ENCODE measurements at places on chromosomes 3 and 15.

- DNase-seq: no peak
Measured at GRCh38 chr3:197504641-197505121, 51.1 kb downstream of the BDH1 start.

DNA sequence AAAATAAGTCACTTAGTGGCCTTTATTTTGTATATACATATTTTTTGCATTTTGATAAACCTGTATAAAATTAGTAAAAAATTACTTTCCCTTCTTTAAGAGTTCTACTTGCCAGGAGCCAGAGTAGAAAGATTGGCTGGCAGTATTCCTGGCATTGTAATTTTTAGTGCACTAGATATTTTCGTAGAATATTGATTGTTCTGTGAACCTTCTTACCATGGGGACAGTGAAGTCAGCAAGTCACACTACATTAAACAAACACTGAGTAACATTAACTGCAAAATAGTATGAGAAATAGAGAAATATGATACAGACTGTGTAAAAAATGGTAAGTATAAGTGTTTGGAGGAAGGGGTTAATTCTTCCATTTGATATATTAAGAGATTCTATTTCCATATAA, 26.0 kb downstream of the TCF12 start:
- no peak for DNase-seq

DNA sequence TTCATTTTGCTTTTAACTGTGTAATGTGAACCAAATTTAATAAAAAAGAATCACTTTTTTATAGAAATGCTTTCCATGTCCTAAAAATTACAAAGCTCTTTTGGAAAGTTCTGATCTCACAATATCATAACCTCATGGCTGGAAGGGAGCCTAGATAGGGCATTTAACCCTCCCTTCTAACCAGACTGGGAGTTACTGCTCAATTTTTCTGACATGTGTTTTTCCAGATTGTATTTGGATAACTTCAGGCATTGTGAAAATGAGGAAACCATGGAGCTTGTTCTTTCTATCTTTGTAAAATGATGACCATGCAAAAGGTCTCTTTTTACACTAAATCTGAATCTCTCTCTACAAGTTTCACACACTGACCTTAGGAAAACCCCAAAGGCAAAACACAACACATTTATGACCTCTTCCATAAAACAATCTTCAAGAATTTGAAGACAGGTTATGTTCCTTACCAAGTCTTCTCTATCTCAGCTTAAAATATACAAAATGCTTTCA, 508.8 kb downstream of the DIPK2A start:
- DNase-seq: no peak

- no peak for DNase-seq
Measured at GRCh38 chr3:60220768-60221167, 1030.5 kb downstream of the FHIT start.

DNA sequence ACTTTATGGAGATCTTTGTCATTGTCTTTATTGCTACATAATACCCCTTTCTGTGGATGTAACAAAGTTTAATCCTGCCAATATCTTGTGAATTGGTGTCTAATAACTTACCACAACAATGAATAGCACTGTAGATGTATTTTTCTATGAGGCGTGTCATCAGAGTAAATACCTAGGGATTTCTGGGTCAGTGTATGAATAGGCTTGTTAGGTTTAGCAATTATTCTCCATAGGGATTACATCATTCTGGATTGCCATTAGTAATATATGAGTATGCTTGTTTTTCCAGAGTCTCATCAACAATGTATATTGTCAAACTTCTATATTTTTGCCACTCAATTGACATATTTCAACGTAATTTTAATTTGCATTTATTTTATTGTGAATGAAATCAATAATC, 67.9 kb downstream of the UNC13C start:
- DNase-seq: no peak

All from ovary (tissue), 10 donors.